ENCODE measurements at places on chromosomes 5 and 9.

- no peak for DNase-seq
These were observed 83.9 kb downstream of the RIC1 start for GRCh38 chr9:5712651-5713390.

DNA sequence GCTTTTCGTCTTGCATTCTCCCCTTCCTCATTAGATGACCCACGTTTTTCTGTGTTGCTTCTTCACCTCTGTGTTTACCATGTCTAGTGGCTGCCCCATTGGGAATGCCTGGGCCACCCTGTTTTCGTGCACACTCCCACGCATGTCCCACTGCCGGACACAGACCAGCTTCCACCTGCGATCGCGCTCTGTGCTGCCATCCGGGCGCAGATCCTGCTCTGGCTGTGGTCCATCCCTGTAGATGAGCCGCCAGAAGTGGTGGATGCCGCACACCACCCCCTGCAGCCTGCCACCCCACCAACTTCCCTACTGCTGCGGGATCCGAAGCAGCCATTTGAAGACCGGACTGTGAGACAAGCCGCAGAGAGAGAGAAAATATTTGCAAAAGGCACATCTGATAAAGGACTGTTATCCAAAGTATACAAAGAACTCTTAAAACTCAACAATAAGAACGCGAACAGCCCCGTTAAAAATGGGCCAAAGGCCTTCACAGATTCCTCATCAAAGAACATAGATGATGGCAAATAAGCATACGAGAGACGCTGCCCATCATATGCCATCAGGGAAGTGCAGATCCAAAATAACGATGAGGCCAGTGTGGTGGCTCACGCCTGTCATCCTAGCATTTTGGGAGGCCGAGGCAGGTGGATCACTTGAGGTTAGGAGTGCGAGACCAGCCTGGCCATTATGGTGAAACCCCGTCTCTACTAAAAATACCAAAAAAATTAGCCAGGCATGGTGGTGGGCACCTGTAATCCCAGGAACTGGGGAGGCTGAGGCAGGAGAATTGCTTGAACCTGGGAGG, 163.7 kb downstream of the COL23A1 start:
- no peak for DNase-seq

DNA sequence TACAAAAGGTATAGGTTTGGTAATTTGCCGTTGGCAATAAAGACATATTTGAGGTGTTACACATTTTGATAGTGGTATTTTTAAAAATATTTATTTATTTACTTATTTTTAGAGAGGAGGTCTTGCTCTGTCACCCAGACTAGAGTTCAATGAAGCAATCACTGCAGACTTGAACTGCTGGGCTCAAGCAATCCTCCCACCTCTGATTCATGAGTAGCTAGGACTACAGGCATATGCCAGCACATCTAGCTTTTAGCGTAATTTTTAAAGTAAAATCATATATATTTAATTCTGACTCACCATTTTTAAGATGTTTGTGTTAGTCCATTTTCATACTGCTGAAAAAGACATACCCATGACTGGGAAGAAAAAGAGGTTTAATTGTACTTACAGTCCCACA, 1974.3 kb downstream of the EFNA5 start:
- DNase-seq = no peak

DNA sequence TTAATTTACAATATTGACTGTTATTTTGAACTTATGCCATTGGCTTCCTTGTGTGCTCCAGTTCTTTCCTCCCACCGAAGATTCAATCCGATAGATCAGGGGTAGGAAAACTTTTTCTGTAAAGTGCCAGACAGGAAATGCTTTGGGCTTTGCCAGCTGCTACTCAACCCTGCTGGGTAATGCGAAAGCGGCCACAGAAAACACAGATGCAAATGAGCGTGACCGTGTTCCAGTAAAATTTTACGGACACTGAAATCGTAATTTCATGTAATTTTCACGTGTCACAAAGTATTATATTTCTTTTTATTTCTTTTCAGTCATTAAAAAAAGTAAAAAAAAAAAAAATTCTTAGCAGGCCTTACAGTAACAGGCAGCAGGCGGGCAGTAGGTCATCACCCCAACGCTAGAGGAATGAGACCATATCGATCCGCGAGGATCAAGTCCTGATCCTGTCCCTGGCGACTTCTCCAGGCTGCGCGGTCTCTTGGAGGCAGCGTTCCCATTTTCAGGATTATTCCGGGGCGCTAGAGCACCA, 599 bp downstream of the NMRK1 start:
- peak; percentile 62 for DNase-seq

DNA sequence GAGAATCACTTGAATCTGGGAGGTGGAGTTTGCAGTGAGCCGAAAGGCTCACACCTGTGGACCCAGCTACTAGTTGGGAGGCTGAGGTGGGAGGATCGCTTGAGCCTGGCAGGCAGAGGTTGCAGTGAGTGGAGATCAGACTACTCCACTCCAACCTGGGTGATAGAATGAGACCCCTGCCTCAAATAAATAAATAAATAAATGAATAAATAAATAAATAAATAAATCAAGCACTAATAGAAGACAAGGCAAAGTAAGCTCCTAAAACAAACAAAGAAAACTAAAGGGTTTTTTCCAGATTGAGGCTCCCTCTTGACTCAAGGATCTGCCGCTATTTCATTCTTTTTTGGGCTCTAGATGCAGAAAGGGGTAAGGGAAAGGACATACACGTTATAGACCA, 34.7 kb upstream of the CLINT1 start:
- no peak for DNase-seq

- DNase-seq = no peak
These were observed 98.9 kb upstream of the CPEB4 start for GRCh38 chr5:173789031-173789920.

DNA sequence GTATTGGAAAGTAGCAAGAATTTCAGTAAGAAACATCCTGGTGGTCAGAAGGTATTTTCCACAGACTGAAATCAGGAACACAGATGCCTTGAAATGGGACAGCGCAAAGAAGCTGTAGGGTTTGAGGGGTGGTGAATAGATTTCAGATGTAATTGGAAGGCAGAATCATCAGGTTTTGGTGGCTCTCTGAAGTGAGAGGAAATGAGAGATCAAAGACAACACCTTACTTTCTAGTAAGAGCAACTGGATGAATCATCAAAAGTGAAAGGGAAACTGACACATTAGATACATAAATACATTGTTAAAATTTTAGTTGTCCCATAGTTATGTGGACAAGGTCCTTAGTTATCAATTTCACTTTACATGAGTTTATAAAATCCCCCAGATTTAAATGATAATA, 188.2 kb upstream of the SLC27A6 start:
- no peak for DNase-seq

Measured in CD4-positive, alpha-beta memory T cell (primary cell).